ENCODE measurements at places on chromosomes 13 and 19.

DNA sequence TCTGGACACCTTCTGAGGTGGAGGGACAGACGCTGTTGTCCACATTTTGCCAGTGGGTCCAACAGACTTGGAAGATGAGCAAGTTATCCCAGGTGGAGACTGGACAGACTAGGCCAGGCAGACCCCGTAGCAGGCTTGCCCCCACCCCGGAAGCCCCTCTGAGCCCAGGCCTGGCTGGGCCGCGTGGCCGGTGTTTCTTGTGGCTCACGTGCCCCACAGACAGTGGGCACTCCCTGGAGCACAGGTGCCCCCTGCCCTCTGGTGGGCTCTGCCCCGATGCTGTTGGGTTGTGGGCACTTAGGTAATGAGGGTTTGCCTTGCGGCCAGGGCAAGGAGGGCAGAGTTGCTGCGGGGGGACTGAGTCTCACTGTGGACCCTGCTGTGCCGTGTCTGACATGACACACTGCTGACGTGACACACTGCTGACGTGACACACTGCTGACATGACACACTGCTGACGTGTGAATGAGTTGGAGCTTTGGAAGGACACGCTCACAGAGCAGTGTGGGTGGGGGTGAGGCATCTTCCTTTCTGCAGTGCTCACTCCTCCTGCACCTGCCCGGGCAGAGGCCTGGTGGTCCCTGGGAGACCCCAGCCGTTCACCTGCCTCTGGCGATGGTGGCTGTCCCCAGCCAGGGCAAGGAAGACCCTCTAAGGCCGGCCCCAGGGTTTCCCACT, 25.1 kb downstream of the DOT1L start:
- no peak for DNase-seq

GRCh38 chr19:13408889-13409518, 97.3 kb downstream of the CACNA1A start:
- no peak for DNase-seq

- peak; percentile 60 for DNase-seq
Measured at GRCh38 chr19:14517840-14518505, at the start of gene DNAJB1. TSS of gene DNAJB1 (minus strand) at chr19:14518397. CDS start at chr19:14518349, 48 bp downstream.

DNA sequence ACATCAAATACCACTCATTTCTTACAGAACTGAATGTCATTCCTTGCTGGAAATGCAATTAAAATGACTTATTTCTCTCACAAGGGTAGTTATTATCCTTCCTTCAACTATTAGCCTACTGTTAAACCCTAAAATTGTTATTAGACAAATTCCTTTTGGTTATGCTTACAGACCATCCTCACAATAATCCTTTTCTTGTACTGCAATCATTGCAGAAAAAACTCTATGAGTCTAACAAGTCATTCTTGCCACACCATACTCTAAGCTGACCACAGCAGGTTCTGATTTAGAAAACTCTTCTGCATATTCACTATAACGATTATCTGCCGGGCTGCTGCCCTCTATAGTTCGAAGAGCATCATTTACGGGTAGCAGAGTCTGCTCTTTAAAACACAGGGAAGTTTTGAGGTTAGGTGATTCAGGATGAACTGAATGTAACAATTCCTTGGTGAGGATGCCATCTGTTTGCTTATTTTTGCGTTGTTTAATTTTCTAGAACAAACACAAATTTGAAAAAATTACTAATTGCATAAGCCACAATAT, 38.2 kb downstream of the MTMR6 start:
- DNase-seq = no peak

GRCh38 chr13:90535421-90535820, 812.1 kb upstream of the MIR17HG start:
- DNase-seq = no peak

- no peak for DNase-seq
Measured at GRCh38 chr19:5253406-5254110, 87.1 kb downstream of the PTPRS start.

GRCh38 chr13:32153056-32153455, 121.5 kb downstream of the FRY start:
- no peak for DNase-seq

DNA sequence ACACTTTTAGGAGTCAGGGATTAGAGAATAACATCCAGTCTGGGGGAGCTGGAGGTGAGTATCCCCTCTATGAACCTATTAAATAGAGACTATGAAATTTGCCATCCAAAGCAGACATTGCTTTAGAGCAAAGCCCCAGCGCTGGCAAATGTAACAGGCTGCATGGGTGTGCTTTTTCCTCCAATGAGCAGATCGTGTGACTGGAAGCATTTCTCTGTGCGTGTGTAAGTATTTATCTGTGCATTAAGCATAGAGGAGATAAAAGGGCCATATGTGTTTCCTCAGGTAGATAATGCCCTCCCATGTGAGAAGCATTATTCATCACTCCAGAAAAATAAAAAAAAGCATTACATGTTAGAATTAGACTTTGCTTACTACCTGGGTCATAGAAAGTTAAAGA, 924 bp downstream of the TNFSF13B start:
- DNase-seq = no peak

- no peak for DNase-seq
Measured at GRCh38 chr19:50857366-50857765, 2.7 kb downstream of the KLK3 start.

- DNase-seq = peak; percentile 86
Measured at GRCh38 chr19:56594783-56595547, at the start of gene ZNF71. TSS of gene ZNF71 (plus strand) at chr19:56595302. CDS start at chr19:56601559, 6,257 bp downstream.

- DNase-seq = peak; percentile 83
Measured at GRCh38 chr19:12766051-12766521, 9.3 kb downstream of the HOOK2 start.

GRCh38 chr13:113813070-113813748, 50.7 kb downstream of the GAS6 start:
- no peak for DNase-seq

GRCh38 chr19:18098891-18099622, 1.5 kb downstream of the MAST3 start:
- no peak for DNase-seq
